NCI-H2107 (cell line): ENCODE measurements at places on chromosomes 13 and 19.

GRCh38 chr19:35713904-35714495 is 3.8 kb upstream of the KMT2B start:
- DNase-seq: no peak

DNA sequence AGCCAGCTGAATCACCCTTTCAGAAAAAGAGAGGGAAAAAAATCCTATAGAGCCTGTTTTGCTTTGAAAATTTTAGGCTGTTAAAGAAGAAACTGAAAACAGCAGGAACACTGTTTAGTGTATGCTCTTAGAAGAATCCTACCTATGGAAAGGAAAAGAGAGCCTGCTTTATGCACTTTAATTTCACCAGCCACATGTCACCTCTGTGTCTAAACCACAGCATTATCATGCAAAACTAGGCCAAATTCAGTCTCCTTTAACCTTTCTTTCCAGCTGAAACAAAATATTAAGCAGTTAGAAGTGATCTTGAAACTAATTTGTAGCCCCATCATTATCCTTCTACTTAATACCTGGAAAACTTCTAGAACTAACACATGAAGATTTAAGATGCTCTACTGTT is 97.2 kb upstream of the MAB21L1 start:
- DNase-seq: no peak

DNA sequence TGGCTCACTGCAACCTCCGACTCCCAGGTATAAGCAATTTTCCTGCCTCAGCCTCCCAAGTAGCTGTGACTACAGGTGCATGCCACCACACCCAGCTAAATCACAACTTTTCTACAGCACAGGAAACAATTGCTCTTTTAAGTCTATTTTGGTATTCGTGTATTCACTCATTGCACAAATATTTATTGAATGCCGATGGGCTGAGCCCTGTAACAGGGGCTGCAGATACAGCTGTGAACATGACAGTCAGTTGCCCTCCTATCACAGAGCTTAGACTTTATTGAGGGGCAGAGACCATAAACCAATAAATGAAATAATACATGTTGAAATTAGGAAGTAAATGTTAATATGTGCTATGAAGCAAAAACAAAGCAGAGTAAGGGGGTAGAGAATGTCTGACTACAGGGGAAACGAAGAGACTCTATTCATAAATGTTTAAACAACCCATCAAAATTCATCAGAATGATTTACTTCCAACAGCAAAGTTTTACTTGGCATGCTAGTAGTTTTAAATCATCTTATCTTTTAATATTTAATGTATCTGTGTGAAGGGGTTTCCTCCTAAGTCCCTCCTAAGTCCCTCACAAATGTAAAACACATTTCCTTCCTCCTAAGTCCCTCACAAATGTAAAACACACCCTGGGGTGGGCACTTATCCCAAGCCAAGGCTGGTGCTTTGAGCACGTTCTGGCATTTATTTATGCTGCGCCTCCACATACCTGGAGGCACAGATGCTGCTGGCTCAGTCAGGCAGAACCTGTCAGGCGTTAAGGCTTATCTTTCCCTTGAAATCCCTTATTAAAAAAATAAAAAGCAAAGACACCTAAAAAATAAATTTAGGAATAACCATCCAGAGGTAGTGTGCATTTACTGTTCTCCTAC is 140.8 kb downstream of the MIPEP start:
- no peak for DNase-seq

GRCh38 chr19:50777830-50778303 is 7.6 kb downstream of the GPR32 start:
- no peak for DNase-seq

- DNase-seq: no peak
Observed at GRCh38 chr13:30033681-30034457, 183.5 kb upstream of the UBL3 start.

DNA sequence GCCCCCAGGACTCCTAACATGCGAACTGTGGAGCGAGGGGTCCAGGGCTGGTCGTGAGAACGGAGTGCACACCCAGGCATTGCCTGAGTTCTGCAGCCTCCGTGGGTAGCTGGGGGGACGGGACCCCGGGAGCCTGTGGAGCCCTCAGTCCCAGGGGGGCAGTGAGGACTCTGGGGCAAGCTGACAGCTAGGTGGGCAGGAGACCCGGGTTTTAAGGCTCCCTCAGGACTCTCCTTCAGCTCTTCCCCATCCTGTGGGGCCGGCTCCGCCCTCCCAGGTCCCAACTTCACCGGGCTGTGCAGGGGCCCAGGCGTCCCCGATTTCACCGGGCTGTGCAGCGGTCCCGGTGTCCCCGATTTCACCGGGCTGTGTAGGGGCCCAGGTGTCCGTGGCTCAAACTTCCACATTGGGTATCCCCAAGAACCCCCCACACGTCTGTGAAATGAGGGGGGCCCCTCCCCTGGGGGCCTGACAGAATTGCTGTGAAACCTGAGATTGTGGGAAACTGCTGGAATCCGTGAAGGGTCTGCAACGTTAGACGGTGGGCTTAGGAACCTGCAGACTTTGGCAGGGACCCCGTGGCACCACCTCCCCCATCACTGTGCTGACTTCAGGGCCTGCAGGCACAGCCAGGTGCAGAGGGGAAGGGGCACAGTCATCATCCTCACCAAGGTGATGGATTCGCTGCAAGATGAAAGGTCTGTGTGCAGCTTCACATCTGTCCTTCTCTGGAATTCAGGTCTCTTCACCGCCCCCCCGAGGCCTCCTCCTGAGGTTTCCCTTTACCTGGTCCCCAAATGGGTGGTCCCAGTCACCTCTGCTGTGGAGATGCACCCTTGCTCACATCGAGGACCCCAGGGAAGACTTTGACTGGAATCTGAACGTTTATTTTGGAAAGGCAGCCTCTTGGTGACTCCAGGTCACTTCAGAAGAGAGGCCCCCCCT is 73.2 kb upstream of the MCF2L start:
- no peak for DNase-seq

DNA sequence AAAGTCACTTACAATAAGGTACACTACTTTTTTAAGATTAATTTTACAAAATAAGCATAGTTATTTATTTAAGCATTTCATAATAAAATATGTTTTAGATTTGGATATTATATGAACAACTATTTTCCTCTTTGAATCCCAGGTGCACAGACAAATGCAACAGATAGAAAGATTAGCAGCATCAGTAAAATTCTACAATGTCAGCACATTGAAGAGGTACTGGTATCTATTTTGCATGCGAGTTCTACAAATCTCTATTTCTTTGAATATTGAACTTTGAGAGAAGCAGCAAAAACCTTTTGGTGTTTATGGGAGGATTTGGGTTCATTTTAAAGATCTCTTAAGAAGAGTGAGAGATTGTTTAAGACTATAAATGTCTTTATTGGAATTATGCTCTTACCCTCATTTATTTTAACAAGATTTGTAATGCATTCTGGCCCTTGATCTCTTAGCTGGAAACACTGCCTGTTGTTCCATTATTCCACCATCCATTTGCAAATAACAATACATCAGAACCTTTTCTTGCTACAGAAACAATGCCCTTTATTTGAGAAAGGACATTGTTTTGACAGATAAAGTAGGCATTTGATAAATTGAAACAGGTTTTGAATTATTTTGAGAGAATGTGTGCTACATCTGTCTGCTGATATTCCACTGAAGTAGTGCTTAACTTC is 558.8 kb upstream of the KLHL1 start:
- DNase-seq: no peak

DNA sequence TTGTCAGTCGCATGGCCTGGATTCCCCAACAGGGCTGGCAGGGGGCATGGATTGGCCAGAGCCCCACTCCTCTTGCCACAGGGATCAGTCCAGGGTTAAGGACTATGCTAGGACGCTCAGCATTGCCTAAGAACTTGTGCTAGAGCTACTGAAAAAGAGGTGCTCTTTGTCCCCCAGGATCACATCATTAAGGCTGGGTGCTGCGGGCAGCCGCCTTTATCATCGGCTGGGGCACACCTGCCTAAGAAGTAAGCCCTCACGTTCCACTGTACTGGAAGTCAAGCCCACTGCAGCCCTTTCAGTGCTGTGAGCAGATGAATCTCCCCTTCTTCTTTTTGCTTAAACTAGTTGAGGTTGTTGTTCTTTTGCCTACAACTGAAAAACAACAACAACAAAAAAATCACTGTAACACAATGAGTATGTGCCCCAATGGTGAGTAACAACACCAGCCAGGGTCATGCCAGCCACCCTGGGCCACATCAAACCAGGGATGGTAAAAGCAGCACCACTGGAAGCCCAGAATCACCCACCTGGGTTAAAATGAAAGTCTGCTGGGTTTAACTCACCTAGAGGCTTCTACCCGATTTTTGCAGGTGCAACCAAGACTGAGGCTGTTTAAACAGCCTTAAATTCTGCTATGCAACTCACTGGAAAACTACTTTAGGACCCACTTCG is 20.6 kb downstream of the STK24 start:
- DNase-seq: no peak

- DNase-seq: no peak
Observed at GRCh38 chr19:14214580-14214979, 8.6 kb upstream of the ADGRL1 start.
